ENCODE measurements at places on chromosomes 6 and 20.
A peak's percentile ranks its signal among the peaks of the same experiment; 100 is the strongest.

- peak; percentile 16 for DNase-seq
Measured at GRCh38 chr6:158766621-158767455, 52.3 kb downstream of the EZR start.

DNA sequence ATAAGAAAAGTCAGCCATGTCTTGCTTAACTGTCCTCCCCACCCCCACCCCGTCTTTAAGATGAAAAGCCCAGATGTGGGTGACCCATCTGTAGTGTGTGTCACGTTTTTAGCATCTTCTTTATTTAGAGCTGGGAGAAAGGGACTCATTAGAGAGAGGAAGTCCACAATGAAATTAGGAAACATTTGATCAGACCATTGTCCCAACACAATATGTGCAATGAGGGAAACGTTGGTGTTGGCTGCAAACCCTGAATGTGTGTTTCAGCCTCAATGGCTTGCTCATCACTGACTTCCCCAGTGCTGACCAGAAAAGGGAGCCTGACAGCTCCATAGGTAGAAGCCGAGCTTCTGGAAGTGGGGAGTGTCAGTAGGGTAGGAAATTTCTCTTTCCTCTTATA is 475.7 kb downstream of the CD83 start:
- no peak for DNase-seq

DNA sequence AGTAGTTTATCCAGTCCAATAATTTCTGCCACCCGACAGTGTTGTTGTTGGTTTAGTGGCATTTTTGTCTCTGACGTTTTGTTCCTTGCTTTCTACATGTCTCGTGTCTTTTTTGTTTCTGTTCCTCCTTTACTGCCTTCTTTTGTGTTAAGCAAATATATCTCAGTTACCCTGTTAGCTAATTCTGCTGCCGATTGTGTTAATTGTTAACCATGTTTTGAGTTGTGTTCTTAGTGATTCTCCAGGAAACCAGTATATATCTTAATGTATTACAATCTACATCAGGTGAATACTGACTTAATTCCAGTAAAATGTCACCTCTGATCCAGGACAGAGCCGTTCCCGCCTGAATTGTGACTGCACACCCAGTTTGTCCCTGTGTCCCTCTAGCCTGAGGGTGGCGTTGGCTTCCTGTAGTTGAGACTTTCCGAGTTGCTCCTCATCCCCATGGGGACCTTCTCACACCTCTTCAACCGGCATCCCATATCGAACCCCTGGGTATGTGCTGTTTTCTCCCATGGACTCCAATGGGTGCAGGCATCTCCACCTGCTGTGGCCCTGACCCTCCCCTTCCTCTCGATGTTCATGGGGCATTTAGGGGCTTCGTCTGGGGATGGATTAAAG is 35.8 kb upstream of the BHLHE23 start:
- DNase-seq = no peak

DNA sequence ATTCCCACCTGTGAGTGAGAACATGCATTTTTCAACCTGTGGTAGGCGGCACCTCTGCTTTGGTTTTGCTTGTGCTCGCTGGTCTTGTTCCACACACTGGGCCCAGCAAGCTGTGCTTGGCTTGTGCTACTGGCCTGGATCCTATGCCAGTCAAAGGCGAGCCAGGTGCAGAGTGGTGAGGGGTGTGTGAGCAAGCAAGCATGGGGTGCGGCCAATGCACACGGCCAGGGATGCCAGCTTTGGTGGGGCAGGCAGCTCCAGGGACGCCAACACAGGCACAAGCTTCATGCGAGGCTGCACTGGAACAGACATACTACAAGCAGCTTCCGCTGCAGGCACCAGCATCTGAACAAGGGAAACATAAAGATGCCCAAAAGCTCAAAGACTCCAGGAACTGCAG is 654.9 kb upstream of the EYS start:
- no peak for DNase-seq

GRCh38 chr20:2246069-2246491 is 49.7 kb upstream of the TGM3 start:
- DNase-seq = no peak

- no peak for DNase-seq
Measured at GRCh38 chr6:169646906-169647567, 54.8 kb downstream of the WDR27 start.

DNA sequence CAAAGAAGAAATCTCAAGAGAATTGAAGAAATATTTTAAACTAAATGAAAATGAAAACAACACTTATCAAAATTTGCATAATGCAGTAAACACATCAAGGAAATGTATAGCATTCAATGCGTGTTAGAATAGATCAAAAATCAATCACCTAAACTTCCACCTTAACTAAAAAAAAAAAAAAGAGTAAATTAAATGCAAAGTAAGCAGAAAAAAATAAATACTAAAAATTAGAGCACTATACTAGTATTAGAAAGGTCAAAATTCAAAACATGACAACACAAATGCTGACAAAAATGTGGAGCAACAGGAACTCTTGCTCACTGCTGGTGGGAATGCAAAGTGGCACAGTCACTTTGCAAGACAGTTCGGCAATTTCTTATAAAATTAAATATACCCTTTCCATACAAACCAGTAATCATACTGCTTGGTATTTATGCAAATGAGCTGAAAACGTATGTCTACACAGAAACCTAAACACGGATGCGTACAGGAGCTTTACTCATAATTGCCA is 103.8 kb downstream of the KIF16B start:
- no peak for DNase-seq

DNA sequence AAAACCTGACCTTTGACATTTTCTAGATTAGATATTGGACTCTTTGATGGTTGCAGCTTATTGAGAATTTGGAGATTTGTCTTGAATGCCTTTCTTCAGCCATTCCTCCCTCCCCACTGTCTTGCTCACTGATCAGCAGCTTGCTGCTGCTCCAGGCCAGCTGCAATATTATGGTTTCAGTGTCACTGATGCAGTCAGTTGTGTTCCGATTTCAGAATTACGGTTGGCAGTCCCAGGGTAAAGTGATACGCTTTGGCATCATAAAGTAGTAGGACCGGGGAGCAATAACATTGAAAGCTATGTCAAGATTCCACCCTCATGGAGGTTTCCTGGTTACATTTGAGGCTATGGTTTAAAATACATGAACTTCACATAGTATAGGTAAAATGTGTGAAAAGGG is 152.6 kb downstream of the BCKDHB start:
- no peak for DNase-seq

DNA sequence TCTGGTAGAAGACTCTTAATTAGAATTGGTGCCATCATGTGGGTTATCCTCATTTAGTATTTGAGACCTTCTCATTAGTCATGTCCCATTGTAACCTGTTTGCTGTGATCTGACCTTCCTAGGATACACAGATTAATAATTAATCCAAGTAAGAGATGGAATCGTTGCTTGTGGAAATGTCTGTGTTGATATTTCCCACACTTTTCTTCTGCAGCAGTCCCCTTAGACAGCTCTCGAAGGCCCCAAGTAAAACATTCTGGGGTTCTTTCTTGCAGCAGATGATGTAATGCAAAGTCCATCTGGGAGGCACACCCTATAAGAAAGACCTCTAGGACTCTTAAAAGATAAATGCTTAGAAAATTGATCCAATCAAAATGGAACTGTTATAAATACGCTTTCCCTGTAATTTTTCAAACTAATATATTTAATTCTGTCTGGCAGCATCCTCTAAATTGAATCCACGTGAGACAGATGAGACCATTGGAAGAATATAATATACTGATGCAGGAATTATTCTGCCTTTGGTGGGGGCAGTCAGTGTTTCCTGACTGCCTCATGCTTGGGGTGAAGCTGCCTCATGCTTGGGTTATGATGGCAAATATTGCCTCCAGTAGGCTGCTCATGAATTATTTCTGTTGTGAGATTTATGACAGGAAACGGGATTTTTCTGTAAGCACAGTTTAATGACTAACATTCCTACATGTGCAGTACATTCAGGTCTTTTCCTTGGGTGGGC is 54.5 kb upstream of the ARMC2 start:
- no peak for DNase-seq

GRCh38 chr6:160253714-160254113 is 4.9 kb downstream of the SLC22A2 start:
- no peak for DNase-seq

DNA sequence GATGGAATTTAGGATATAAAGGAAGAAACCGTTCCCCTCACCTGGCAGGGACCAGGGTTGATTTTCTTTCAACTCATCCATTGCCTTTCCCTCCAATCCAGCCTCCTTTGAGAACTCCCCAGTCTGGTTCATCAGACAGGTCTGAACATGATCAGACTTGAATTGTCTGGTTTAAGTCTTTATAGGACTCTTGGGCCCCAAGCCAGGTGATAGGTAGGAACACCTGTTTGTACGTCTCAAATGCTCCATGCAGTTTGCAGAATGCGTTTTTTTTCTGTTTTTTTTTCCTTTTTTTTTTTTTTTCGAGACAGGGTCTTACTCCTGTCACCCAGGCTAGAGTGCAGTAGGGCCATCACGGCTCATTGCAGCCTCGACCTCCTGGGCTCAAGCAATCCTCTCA is 4.1 kb upstream of the CEP250 start:
- DNase-seq = no peak

- DNase-seq = no peak
Measured at GRCh38 chr6:46305833-46306232, 135.1 kb upstream of the ENPP5 start.

- DNase-seq = no peak
Measured at GRCh38 chr6:107587451-107587850, 97.5 kb downstream of the SOBP start.

- DNase-seq = no peak
Measured at GRCh38 chr20:56005389-56005715, at the start of gene CBLN4. CBLN4 (minus strand) TSS chr20:56005519; CDS start chr20:56004171, 1,348 bp downstream.

DNA sequence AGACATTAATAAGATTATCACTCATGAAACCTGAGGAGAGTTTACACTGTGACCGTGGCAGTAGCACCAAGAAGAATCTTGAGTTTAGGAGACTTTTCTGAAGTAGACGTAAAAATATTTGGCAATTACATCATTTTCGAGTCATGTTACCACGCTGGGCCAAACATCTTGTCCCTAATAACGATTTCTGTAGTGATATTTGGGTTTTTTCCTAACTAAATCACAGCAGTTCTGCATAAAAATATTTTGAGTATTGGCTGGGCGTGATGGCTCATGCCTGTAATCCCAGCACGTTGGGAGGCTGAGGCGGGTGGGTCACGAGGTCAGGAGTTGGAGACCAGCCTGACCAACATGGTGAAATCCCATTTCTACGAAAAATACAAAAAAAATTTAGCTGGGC is 262.4 kb downstream of the PHF3 start:
- DNase-seq = no peak

- no peak for DNase-seq
Measured at GRCh38 chr6:71376830-71377229, 88.2 kb downstream of the OGFRL1 start.

DNA sequence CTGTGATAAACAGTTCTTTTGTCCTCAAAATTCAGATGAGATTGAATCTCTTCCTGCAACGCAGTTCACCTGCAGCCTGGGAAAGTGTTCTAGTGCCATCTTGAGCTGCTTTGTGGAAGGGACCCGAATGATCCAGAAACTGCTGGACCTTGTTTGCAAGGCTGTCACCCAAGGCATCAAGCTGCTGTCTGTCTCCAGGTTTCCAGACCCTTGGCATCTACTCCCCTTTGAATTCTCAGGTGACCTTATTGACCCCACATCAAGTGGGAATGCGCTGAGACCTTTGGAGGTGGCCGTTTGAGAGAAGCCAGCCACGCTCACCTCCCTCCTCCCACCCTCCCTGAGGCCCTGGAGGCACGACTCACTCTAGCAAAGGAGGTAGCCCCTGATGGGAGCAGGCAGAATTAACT is 112.5 kb downstream of the EDN3 start:
- no peak for DNase-seq

DNA sequence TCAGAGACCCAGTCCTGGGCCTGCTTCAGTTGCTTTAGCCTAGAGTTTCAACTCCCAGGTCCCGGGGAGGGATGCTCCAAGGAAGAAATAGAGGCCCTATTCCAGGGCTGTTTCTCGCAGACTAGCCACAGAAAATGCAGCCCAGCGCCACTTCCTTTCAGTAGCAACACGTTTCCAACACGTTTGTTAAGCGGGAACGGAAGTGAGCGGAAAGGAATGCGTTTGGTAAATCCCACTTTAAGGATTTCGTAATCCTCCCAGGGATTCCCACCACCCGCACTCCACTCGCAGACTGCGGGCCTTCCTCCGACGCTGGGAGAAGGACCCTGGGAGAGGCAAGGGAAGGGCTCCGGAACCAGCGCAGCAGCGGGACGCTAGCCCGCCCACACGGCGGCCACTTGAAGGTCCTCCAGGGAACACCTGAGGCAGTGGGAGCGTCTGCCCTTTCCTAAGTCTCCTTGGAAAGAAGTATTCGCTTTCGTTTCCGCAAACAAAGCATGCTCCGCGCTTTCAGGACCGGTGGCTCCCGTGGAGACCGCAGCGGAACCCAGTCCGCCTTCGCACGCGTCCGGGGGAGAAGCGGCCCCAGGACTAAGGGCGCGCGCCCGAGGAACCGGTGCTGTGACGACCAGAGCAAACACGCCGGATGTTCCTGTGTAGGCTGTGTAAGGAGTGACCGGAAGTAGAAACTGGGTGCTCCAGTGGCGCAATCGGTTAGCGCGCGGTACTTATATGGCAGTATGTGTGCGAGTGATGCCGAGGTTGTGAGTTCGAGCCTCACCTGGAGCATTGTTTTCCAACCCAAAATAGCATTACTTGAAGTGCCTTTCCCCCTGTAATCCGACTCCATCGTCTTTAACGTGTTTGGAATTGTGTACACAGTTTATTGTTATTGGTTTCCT is 227.6 kb upstream of the PRSS16 start:
- peak; percentile 49 for DNase-seq

- DNase-seq = no peak
Measured at GRCh38 chr20:18929800-18930199, 116.2 kb downstream of the SCP2D1 start.

DNA sequence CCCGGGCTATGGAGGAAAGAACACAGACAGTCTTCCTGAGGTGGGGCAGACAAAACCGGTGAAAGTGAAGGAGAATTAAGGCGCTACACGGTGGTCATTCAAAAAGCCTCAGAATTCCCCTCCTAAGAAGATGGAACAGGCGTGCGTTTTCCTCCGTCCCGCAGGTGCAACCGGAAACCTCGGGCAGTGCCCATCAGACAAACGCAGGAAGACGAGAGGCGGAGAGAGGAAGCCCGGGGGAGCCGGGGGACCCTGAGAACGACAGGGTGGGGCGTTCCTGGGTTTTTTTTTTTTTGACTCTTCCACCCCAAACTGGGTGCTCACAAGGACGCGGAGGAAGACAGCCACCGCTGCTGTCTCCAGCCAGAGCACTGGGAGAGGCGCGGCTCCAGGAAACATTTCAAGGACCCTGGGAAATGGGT is 25.4 kb downstream of the TTLL2 start:
- DNase-seq = no peak

- DNase-seq = no peak
Measured at GRCh38 chr20:50799176-50799889, 4.5 kb downstream of the BCAS4 start.

GRCh38 chr6:10151144-10151915 is 263.5 kb downstream of the TFAP2A start:
- DNase-seq = no peak

- DNase-seq = no peak
Measured at GRCh38 chr6:34538581-34538980, 17.5 kb downstream of the SPDEF start.

- DNase-seq = no peak
Measured at GRCh38 chr6:31243508-31243907, 28.4 kb downstream of the HLA-C start.

All from CD4-positive, alpha-beta T cell treated with Interferon alpha-2 for 1 hour (primary cell).